ENCODE measurements at places on chromosomes 5 and 9. TPM values are rescaled to one million over a fixed set of nuclear protein-coding genes. Genes with fewer than 3 reads are reported as not detected.

BRD3 gene
- 17.3 TPM for total RNA-seq

LCN2 gene
- total RNA-seq = 62.1 TPM

ELOVL7 gene
- 17.8 TPM for total RNA-seq

CTSV gene
- total RNA-seq = 22.2 TPM

IFNK gene
- not detected for total RNA-seq

TPRN gene
- 4.0 TPM for total RNA-seq

NLN gene
- total RNA-seq = 37.0 TPM

MSX2 gene
- 3.3 TPM for total RNA-seq

GPR151 gene
- not detected for total RNA-seq

C9 gene
- total RNA-seq = under 0.01 TPM

C9orf153 gene
- 0.33 TPM for total RNA-seq

MYMK gene
- total RNA-seq = not detected

TAF1L gene
- under 0.01 TPM for total RNA-seq

NRARP gene
- total RNA-seq = 0.50 TPM

FCN2 gene
- not detected for total RNA-seq

NFX1 gene
- total RNA-seq = 54.1 TPM

FGD3 gene
- 0.67 TPM for total RNA-seq

ANKRD18A gene
- total RNA-seq = 1.8 TPM

CDC20B gene
- not detected for total RNA-seq

DMRTA1 gene
- total RNA-seq = 0.50 TPM

GHR gene
- 5.5 TPM for total RNA-seq

MARCOL gene
- not detected for total RNA-seq

PCDHGA11 gene
- 1.5 TPM for total RNA-seq

OGN gene
- not detected for total RNA-seq

TAS2R1 gene
- not detected for total RNA-seq

GDF9 gene
- total RNA-seq = 0.50 TPM

SLC4A9 gene
- total RNA-seq = under 0.01 TPM

GAPVD1 gene
- 54.6 TPM for total RNA-seq

PCDHB8 gene
- total RNA-seq = 0.17 TPM

OSMR gene
- total RNA-seq = 97.7 TPM

ARRDC1 gene
- 173 TPM for total RNA-seq

C9orf50 gene
- total RNA-seq = not detected

CERT1 gene
- 25.7 TPM for total RNA-seq

CDO1 gene
- not detected for total RNA-seq

PRSS3 gene
- 1.0 TPM for total RNA-seq

DMGDH gene
- 6.4 TPM for total RNA-seq

GGTA1 gene
- not detected for total RNA-seq

IQGAP2 gene
- total RNA-seq = 0.83 TPM

BTNL9 gene
- not detected for total RNA-seq

CCDC192 gene
- total RNA-seq = not detected

EPB41L4A gene
- total RNA-seq = 3.2 TPM

IL4 gene
- not detected for total RNA-seq

CDH18 gene
- not detected for total RNA-seq

IGFBPL1 gene
- total RNA-seq = not detected

IL9 gene
- total RNA-seq = not detected

PRDM9 gene
- total RNA-seq = not detected

Data from mammary epithelial cell (primary cell).